ENCODE measurements at places on chromosomes 12 and 14.

- DNase-seq = no peak
Observed at GRCh38 chr12:697481-697880, 34.2 kb upstream of the NINJ2 start.

DNA sequence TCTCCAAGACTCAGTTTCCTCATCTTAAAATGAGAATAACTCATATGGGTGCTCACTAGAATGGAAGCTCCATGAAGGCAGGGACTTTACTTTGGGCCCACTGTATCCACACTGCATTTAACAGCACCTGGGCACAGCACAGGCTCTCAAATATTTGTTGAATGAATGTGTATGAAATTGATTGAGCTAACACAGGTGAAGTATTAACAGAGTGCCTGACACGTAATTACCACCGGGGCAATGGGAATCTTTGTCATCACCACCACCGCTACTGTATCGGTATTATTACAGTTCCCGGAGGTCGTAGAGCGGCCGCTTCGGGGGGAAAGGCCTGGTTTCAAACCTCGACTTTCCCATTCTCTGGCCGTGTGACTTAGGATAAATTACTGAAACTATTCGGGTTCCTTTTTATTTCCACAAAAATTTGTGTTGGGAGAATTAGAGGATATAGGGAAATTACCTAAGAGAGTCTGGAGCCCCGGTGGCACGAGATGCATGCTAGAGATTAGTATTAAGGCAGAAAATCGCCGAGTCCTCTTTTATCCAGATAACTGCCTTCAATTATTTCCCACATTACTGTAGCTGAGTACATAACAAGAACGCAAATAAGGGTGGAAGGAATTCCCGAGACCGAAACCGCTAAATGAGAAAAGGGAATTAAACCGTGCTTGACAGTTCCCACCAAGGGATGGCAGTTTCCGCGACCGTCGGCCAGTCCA lies 1.0 kb upstream of the RIC8B start:
- DNase-seq = peak; percentile 21

DNA sequence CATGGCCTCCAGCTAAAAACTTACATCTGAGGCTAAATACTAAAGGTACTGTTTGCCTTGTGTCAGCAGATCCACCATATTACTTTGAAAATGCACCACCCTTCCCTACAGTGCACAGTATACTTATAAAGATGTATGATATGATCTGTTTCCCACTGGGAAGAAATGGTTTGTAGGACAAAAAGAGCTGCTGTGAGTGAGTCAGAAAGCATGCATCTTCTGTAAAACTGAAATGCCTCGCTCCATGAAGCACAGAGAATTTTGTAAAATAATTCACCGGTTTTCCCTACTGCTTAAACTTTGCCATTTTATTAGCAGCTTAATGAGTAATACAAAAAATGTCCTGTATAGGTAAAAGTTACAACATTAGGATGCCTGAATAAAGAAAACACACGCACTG lies 68.8 kb downstream of the MDGA2 start:
- DNase-seq = no peak

DNA sequence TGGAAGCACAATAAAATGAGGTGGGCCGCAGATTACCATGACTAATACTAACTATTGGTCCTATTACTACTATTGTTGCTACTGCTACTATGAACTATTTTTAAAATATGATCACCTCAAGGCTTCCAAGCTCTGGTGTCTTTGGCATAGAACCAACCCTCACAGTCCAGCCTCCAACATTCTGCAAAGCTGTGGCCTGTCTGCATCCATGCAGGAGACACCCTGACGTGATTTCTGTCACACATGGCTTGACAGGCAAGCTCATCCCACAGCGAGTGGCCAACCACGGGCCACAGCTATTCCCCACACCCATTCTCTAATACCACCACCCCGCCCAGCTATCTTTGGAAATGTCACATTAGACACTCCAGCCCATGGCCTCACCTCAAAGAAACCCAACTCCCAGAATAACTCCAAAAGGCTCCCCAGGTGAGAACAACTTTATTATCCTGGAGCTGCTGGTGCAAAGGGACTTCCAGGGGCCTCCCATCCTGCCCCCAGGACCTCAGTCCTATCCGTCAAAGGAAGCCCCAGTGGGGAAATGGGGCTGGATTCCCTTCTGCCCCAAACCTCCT lies 14.4 kb downstream of the ISCU start:
- peak; percentile 31 for DNase-seq

DNA sequence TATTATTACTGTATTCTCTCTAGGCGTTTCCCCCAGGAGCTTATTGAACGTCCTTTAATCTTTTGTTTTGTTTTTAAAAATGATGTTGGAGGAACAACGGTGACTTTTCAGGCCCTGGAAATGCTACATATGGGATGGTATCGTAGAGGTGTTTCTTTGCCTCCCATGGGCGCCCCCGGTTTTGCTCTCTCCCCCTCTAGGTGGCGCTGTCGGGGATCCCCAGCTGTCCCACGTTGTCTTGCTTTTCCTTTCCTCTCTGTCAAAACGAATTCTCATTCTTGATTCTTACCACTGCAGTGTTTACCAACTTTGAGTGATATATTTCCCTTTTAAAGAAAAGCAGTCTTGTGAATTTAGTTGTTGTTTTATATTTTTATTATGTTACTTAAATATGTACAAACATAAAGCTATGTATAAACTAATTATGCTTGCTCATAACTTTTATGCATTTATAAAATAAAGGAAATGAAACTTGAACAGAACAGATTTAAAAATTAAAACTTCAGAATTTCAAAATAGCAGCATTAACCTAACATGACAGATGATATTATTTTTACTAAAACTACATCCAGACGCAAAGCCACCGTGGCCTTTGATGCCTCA lies 171.9 kb downstream of the RGS6 start:
- DNase-seq = peak; percentile 2

DNA sequence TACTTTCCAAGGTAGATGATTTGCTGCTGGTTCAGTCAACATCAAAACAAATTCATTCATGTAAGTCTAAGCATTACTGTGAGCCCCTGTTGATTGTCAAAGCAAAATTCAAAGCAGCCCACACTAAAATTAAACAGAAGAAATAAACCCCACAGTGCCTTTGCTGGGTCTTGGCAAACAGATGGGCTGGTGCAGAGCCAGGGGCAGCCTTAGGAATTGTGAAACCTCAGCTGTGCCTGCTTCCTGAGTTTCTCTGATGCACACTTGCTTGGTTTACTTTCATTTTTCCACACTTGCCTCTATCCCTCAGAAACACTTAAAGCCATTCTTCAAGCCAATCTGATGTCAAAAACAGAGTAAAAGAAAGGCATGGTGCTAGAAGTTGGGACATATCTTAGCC lies 6.6 kb upstream of the PLEKHG7 start:
- DNase-seq = peak; percentile 66

DNA sequence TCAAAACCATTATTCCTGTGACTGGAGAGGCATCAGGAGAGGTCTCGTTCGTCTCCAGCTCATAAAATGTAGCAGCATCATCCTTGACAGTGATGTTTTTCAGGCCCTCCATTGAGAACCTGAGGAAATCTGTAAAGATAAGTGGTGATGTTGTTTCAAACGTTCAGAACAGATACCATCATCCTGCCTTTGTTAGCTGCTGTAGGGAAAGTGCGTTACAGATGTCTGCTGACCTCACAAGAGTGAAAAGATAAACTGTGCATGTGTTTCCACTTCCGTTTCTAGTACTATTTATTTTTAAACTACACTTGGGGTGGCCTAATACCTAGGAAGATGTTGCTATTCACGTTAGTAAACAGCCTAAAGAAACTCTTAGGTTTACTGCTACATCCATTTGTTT lies 28.4 kb downstream of the BCL2L14 start:
- DNase-seq = no peak
